ENCODE measurements at places on chromosomes 13 and 19. TPM values are rescaled to one million over a fixed set of nuclear protein-coding genes. Genes with fewer than 3 reads are reported as not detected.

CCDC9 gene
- 36.1 TPM for total RNA-seq

SGCG gene
- 4.6 TPM for total RNA-seq

FCER2 gene
- 0.58 TPM for total RNA-seq

PLK5 gene
- total RNA-seq = not detected

TSC22D1 gene
- total RNA-seq = 149 TPM

SWSAP1 gene
- total RNA-seq = 3.2 TPM

RNF17 gene
- total RNA-seq = not detected

PSG6 gene
- not detected for total RNA-seq
